Activated CD4-positive, CD25-positive, alpha-beta regulatory T cell treated with anti-CD3 and anti-CD28 coated beads, Interleukin-2, amount 50 U/mL, for 72 hours (primary cell): ENCODE measurements at places on chromosomes 16 and 17.

- no peak for DNase-seq
These were observed 889 bp upstream of the ZNF423 start for GRCh38 chr16:49856672-49857330.

- DNase-seq = no peak
These were observed 1026.8 kb downstream of the CDH11 start for GRCh38 chr16:64094992-64095634.

- DNase-seq = no peak
These were observed 467.5 kb upstream of the C16orf82 start for GRCh38 chr16:26598998-26599784.

DNA sequence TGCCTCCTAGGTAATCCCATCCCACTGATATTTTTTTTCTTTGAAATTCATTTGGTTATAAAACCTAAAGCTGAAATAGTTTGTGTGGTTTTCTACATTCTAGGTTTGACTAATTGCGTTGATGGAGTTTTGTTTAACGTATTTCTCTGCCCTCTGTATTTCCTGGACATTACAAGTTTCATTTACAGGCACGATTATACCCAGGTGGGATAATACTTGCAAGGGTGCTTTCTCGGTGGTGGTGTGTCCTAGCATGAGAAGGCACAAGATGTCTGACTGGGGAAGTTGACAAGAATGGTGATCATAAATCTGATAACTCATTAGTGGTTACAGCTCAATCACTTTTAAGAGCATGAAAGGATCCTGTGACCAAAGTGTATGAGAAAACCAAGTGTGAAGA lies 45.0 kb downstream of the DYNLRB2 start:
- no peak for DNase-seq

DNA sequence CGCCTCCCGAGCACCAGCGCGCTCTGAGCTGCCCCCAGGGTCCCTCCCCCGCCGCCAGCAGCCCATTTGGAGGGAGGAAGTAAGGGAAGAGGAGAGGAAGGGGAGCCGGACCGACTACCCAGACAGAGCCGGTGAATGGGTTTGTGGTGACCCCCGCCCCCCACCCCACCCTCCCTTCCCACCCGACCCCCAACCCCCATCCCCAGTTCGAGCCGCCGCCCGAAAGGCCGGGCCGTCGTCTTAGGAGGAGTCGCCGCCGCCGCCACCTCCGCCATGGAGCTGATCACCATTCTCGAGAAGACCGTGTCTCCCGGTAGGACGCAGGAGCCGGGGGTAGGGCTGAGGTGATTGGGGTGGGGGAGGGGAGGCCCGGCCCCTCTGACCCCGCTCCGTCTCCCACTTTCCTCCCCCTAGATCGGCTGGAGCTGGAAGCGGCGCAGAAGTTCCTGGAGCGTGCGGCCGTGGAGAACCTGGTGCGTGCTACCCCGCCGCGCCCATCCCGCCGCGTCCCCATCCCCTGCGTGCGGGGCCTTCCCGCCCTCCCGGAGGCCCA lies 329 bp downstream of the KPNB1 start:
- no peak for DNase-seq

GRCh38 chr17:19744492-19744891 lies 3.6 kb downstream of the ALDH3A1 start:
- peak; percentile 39 for DNase-seq

GRCh38 chr17:82863383-82863940 lies 23.6 kb upstream of the ZNF750 start:
- no peak for DNase-seq

DNA sequence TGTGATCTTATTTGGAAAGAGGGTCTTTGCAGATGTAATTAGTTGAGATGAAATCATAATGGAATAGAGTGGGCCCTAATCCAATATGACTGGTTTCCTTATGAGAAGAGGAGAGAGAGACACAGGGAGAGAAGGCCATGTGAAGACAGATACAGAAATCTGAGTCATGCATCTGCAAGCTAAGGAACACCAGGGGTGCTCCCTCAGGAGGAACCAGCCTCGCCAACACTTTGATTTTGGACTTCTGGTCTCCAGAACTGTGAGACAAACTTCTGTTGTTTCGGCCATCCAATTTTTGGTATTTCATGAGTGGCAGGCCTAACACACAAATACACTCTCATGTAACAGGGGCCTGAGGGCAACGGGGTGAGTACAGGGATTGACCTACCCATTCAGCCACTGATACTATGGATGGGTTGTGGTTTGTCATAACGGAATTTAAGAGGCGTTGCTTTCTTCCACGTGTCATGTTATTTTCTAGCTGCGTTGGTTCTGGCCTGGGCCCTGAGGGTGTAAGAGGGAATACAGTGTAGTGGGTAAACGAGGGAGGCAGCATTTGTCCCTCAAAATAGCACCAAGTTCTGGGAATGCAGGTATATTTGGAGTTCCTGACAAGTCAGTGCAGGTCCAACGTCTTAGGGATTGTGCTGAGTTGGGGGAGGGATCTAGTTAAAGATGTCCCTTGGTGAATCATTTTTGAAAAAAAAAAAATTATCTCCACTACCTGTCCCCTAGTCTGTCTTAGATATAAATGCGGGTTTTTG lies 17.7 kb downstream of the PLCG2 start:
- no peak for DNase-seq

DNA sequence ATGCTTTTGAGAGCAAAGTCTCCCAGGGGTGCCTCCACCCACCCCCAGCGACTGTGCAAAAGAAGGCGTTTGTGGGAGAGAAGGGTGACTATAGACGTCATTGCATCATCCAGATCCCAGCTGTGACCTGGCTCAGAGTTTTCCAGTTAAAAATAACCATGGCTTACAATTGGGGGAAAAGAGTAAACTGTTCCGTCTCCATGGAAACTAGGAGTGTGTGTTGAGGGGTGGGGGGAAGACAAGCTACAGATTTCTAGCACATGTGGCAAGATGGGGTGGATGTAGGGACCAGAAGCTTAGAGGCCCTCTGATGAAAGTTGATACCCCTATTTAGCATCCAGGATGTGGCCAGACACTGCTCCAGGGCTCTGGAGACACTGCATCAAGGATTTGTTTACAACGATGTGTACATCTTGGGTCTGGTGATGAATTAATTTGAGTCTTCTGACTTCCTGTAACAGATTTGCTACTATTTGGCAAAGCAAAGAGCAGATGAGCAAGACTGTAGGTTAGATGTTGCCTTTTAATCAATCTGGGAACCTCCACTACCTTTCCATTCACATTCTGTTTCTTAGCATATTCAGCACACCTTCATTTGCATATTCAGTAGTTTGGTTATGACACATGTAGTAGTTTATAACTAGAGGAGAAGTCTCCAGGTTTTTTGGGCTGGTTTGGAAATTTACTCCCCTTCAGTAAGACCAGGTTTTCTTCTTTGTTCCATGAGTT lies 6.2 kb upstream of the DUSP14 start:
- DNase-seq = no peak

DNA sequence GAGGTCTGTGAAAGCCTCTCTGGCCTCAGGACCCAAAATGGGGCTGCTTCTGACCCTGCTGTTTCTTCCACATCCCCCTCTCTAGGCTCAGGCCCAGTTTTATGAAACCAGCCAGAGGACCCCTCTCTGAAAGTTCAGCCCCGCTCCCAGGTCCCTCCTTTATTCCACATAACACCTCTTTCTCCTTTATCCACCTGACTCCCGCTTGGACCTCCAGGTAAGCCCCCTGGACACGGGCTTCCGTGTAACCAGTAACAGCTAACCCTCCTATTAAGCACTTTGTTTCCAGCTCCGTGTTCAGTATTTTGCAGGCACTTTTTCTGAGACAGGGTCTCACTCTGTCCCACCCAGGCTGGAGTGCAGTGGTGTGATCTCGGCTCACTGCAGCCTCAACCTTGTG lies 37.4 kb downstream of the PSME3IP1 start:
- no peak for DNase-seq

DNA sequence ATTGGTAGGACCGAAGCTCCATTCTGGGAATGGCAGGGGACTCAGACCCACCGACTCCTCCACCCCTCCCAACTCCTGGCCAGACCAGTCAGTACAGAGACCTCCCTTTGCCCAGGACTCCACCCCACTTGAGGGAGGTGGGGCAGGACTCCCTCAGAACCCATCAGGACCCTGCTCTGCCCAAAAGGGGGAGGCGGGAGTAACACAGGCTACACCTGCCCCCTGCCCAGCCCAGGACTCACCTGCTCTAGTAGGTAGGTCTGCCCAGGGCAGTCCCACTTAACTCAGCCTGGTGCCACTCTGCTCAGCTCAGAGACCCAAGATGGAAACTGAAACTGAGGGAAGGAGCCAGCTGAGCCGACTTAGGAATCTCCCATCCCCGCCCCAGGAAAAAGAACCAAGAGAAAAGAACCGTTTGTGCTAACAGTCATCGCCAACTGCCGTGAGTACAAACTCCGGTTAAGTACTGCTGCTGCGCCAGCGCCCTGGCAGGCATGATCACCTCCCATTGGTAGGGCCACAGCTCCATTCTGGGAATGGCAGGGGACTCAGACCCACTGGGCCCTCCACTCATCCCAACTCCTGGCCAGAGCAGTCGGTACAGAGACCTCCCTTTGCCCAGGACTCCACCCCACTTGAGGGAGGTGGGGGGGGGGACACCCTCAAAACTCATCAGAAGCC lies 503 bp downstream of the DHX58 start:
- DNase-seq = peak; percentile 45

DNA sequence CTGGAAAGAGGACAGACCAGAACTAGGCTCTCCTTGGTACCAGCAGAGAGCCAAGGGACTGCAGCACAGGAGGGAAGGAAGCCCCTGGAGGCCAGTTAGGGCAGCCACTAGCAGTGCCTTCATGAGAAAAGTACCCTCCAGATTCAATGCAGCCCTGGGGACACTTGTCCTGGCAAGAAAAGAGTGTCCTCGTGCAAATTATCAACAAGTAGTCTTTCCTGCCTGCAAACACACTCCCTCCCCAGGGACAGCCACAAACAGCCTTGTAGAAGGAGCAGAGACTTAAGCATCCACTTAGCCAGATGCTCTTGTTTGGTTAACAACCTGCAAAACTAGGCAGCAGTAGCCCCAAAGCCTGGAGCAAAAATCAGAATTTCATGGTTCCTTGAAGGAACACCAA lies 24.3 kb downstream of the CENPV start:
- no peak for DNase-seq

GRCh38 chr17:77901481-77901880 lies 57.0 kb upstream of the TNRC6C start:
- no peak for DNase-seq

DNA sequence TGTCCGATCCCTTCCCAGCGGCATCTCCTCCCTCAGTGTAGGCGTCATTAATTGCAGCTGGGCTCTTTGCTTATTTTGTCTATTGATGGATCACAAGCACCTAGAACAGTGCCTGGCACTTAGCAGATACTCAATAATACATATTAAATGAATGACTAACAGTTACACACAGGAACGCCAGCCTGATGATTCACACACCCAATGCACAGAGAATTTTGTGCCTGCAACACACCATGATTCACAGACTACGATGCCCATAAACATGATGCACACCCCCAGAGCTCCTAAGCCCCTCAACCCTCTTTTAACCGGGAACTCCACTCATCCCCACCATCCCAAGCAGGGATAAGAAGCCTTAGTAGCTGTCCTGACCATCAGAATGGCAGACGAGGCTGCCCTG lies 66.6 kb upstream of the TMEM97 start:
- no peak for DNase-seq

DNA sequence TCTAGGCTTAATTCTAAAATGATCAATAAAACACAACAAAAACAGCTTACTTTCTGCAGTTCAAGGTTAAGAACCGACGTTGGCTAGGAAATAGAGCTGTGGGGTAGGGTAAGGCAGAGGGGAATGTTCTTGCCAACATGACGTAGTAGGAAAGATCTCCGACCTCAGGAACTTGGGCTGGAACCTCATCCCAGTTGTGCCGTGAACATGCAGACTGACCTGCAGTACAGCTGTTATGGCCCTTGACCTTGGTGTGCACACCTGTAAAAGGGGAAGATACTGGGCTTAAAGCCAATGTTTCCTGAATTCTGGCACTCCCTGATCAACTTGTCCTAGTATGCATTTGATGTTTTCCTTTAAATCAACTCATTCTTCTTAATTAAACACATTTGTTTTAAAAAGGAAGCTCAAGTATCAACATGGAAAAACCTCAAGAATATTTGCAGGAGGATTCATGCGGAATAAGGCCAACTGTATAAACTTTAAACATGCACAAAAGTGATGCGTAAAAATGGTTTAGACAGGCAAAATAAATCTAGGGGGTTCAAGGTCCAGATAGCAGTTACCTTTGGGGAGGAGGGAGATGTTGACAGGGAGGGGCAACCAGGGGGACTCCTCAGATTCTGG lies 14.2 kb upstream of the SLC6A2 start:
- no peak for DNase-seq

GRCh38 chr17:34420254-34420766 lies 57.3 kb upstream of the CCL1 start:
- DNase-seq = peak; percentile 71

DNA sequence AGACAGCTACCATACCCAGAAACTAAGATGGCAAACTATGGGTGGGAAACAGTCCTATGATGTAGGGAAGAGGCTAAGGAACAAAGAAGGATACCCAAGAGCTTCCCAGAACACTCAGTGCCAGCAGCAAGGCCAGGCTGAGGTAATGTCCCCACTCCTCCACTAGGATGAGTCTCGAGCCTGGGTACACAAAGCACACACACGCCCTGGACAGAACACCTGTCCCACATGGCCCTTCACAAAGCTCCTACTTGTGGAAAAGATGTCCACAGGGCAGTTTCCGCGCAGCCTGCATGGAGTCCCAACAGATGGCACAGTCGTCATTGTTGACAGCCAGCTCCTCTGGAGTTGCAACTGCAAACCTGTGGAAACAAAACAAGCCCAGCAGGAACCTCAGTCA lies 23.9 kb downstream of the AMFR start:
- DNase-seq = no peak

GRCh38 chr16:86248310-86248905 lies 261.9 kb upstream of the FOXF1 start:
- DNase-seq = no peak

- no peak for DNase-seq
These were observed 39.8 kb downstream of the NF1 start for GRCh38 chr17:31134576-31134975.

- no peak for DNase-seq
These were observed 4.0 kb upstream of the SLFN12L start for GRCh38 chr17:35541434-35541833.

DNA sequence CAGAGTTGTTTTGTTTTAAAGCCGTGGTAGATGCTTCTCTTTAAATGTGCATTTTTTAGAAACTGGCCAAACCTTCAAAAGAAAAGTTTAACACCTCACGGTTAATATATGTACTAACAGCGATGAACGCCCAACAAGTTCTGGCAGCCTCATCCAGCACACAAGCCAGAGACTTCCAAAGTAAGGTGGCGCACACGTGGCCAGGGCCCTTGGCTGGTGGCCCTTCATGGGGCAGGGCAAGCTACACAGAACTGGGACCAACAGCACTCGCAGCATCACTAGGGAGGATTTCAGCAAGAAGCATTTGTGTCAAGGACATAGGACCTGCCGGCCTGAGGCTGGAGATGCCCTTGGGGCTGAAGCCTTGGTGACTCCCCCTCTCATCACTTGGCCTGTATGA lies 23.4 kb downstream of the CYB5D2 start:
- DNase-seq = no peak
